ENCODE measurements at places on chromosomes 16 and 17.

DNA sequence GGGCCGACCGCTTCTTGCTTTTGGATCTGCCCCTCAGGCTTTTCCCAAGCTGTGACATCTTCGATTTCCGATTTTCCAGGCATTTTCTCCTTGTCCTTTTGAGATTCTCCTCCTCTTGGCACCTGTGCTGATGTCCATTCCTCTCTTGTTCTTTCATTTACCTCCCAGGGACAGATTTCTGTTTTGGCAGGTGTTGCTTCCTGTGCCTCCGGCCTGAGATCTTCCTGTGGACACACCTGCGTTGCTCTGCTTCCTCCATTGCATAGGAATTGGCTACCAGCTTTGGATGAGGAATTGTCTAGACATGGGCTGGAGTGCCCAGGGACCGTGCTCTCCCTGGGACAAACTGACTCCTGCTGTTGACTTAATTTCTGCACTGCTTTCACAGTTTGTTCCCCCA is 15.1 kb downstream of the GPR179 start:
- DNase-seq = no peak

GRCh38 chr16:21233521-21234150 is at the start of gene ANKS4B:
Gene ANKS4B, plus strand, starts transcription at chr16:21233699. Its CDS starts 39 bp downstream, at chr16:21233738.
- DNase-seq = no peak

DNA sequence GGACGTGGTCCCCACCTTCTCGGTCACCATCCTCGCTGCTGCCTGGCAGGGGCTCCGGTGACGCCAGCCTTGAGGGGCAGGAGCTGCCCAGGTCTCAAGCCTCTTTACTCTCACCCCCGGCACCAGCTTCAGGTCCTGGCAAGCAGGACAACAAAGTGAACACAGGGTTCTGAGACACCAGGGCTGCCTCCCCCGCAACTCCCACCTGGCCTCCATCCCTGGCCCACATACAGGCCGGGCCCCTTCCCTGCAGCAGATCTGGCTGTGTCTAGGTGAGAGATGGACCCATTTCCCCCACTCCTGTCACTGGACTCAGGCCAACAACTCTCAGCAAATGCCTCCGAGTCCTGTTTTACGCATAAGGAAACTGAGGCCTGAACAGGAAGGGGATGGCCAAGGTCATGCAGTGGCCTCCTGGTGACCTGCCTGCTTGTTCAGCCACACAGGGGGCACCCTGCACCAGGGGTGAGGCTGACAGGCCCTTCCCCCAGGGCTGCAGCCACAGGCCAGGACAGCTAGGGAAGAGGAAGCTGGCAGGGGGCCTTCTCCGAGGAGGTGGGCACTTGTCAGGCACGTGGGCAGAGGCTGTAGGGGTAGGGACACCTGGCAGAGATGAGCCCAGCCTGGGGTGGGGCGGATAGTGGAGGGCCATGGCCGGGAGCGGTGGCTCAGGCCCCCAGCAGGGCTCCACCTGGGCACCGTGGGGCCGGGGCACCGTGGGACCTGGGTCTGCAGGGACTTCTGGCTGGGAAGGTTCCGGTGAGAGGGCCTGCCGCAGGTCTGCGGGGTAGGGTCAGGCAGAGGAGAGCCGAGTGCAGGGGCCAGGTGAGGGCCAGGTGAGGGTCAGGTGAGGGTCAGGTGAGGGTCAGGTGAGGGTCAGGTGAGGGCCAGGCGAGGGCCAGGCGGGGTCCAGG is 46.7 kb upstream of the PVALEF start:
- no peak for DNase-seq

DNA sequence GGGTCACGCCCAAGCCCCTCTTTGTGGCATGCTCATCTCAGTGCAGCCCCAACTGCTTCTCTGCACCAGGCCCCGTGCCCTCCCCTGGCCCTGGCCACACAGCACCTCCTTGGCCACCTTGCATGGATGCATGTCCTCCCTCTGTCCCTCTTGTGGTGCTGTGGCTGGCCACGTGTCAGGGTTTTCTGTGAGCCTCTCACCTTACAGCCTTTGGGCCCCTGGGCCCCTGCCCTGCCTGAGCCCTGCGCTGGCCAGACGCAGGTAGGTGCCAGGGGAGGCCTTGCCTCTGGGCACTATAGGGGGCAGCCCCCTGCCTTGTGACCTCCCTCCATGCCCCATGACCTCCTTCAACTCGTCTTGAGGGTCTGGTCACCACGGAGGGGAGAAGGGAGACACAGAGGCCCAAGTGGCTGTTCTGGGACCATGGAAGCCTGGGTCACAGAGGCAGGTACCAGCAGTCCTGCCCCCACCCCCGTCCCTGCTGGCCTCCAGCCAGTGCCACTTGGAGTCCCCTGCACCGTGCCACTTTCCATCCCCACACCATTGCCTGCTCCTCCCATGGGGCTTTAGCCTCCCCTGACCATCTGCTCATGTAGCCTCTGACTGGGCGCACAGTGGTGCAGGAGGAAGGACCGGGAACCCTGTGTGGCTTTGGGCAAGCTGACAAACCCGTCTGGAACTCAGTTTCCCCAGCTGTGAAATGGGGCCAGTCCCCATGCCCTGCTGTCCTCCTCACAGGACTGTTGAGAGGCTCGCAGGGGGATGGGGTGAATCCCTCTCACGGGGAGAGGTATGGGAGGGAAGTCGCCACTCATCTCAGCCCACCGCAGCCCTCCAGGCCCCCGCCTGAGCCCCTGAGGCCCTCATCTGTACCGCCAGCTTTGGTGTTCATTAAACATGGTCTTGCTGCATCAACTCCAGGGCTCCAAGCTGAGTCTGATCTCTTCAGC is 11.5 kb upstream of the ATP6V0C start:
- peak; percentile 24 for DNase-seq

Data from femur (tissue), 1 donor.